Adipocyte (in vitro differentiated cells): ENCODE measurements at places on chromosomes 2 and 18.

- no peak for DNase-seq
These were observed 70.6 kb downstream of the MBP start for GRCh38 chr18:77061946-77062517.

GRCh38 chr2:74005786-74006185 is 21.1 kb downstream of the TET3 start:
- no peak for DNase-seq

- DNase-seq, result no peak
These were observed 94.7 kb upstream of the TAF1B start for GRCh38 chr2:9748577-9748976.

DNA sequence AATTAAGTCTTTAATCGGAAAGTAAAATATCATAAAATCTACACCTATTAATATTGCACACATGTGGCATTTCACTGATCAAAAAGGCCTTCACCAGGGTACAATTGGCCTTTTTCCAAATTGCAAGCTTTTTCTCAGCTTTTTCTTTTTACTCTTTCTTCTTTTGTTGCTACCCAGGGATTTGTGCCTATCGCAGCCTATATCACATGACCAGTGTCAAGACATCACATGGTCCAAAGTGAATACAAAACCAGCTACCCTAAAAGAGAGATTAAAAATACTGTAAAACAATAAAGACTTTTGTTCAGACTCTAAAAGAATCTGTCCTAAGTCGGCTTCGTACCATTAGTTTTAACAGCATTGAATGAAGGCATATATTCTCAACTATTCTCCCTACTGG is 15.0 kb upstream of the OTX1 start:
- no peak for DNase-seq

- no peak for DNase-seq
These were observed 107.6 kb upstream of the MSH6 start for GRCh38 chr2:47675196-47675825.

DNA sequence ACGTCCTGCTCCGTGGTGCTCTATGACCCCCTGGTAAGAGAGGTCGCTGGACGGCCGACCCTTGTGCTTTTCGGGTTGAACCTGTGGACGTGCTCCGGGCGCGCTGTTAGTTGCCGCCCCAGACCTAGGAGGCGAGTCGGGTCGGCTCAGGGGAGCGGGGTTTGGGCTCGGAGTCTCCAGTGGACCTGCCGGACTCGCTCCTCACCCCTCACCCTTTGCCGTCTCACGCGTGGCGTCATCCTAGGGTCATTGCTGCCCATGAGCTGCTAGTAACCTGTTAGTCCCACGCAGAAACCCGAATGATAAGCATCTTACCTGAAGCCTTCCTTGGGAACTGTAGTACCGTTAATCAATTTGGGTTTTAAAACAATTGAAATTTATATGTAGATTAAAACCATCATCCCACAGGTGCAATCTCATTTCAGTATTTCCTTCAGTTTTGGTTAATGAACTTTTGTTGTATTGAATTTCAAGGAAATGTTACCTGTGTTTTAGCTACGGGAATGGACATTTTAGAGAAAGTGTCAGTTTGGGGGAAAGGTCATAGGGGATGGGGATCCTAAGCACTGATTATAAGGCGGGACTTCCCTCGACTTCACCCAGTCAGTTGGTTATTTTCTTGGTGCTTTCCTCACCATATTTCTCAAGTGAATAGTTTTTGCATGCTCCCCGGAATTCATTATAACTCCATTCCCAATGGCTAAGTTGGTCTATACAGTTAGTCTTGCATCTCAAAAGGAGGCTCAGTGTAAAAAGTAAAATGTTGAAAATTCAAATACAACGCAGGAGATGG is 536 bp downstream of the ELP2 start:
- DNase-seq, result peak; percentile 14

DNA sequence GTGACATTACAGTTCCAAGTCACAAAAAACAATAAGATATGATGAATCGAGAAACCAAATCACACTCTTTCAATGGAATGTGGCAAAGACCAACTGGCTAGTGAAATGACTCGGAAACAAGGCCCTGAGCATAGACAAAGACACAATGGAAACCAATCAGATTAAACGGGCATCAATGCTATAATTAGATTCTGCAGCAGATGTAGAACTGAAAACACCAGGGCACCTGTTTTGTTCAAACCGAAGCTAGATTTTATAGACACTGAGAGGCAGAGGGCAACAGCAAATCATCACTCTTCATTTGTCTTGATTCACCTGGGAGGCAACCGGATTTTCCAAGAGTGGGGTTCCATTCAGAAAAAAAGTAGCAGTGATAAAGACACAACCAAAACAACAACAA is 92.8 kb upstream of the BARD1 start:
- DNase-seq, result no peak

- peak; percentile 75 for DNase-seq
These were observed at the start of gene LONRF2 for GRCh38 chr2:100321866-100322820. Gene LONRF2 (minus strand): TSS chr2:100322501. CDS start chr2:100322093, 408 bp downstream.

DNA sequence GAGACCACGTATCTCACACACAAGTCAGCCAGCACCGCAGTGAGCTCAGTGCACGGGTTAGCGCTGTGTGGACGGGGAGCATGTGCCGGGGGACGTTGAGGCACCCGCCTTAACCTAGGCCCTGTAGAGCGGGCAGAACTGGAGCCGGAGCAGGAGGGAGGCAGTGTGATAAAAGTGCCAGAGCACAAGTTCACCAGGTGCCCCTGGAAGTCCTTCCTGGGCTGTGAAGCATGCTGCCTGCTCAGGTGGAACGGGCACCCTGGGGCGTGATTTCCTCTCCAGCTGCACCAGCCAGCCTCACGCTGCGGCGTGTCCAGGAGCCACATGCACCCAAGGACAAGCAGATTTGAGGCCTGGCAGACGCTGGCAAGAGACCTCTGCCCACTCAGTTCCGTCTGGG is 50.3 kb downstream of the ITGB1BP1 start:
- no peak for DNase-seq

- DNase-seq, result no peak
These were observed 299.4 kb downstream of the LPIN1 start for GRCh38 chr2:12045864-12046291.

DNA sequence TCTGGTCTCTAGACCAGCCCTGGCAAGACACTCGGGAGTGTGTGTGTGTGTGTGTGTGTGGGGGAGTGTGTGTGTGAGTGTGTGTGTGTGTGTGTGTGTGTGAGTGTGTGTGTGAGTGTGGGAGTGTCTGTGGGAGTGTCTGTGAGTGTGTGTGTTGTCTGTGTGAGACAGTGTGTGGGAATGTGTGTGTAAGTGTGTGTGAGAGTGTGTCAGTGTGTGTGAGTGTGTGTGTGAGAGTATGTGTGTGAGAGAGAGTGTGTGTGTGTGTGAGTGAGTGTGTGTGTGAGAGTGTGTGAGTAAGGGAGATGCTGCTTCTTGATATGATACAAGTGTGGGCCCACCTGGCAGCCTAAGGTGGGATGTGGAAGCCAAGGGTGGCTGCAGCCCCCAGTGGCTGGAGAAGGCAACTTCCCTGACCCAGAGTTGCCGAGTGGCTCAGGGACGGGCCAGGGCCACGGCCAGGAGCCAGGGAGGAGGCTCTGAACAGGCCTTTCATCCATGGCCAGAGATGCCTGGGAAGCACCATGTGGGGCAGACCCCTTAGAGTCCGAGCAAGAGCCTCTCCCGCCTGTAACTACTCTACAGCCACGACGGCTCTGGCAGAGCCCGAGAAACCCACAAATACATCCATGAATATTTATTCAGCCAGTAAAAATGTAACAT is 159.3 kb upstream of the MYCN start:
- no peak for DNase-seq

GRCh38 chr18:25341831-25342230 is 10.1 kb downstream of the ZNF521 start:
- no peak for DNase-seq

GRCh38 chr18:35239314-35239713 is 1.5 kb upstream of the ZNF397 start:
- no peak for DNase-seq

DNA sequence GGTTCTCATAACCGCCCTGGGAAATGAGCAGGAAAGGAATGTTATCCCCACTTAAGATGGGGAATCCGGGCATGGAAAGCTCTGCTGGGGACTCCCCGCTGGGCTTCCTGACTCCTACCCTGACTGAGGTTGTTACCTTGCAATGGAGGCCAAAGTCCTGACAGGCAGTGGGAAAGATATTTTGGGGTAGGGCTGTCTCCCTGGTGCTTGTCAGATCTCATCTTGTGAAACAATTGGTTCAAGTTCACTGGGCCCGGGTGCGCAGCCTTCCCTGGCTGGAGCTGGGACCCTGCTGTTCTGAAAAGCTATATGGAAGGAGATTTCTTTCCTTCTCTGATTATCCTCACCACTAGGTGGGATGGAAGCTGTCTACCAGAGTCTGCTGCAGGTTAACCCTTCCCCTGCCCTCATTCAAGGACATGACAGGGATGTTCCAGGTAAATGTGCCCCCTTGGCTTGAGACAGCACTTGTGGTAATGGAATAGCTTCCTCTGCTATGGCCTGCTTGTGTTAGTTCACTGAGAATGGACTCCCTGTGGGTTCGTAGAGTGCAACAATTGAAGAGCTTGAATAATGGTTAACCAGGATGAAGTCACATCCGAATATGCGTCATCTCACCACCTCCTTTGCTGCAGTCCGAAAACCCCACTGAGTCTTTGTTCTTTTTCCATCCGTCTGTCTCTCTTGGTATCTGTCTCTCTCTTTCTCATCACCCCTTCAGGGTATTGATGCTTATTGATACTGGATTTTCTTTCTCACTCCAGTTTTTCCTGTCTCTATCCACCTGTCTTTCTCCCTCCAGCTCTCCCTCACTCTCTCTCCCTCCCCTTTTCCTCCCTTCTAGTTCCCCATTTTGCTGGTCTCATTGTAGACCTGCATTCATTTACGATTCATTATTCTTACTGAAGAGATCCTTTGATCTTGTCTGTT is 67.8 kb upstream of the EPAS1 start:
- DNase-seq, result no peak

DNA sequence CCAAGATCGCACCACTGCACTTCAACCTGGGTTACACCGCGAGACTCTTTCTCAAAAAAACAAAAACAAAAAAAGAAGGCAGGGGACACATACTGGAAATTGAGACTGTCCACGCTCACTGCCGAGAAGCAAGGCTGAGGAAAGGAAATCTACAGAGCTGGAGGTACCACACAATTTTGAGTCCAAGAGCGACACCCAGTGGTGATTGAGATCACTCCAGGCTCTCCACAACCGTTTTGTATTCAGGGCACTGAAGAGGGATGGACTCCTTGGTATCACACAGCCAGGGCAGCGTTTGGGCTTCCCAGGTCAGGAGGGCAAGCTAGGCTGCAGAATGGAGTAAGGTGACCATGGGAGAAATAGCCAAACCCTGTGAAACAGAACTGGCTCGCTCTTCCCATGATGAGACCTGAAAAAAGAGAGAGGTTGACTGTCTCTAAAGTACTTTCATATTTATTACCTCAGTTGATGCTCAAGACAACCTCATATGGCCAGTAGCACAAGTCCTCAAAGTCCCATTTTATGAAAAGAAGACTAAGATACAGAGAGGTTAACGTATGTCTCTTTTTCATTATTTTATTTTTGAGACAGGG is 74.5 kb upstream of the YPEL5 start:
- DNase-seq, result peak; percentile 90

GRCh38 chr2:213015387-213016165 is 135.8 kb downstream of the IKZF2 start:
- DNase-seq, result no peak

DNA sequence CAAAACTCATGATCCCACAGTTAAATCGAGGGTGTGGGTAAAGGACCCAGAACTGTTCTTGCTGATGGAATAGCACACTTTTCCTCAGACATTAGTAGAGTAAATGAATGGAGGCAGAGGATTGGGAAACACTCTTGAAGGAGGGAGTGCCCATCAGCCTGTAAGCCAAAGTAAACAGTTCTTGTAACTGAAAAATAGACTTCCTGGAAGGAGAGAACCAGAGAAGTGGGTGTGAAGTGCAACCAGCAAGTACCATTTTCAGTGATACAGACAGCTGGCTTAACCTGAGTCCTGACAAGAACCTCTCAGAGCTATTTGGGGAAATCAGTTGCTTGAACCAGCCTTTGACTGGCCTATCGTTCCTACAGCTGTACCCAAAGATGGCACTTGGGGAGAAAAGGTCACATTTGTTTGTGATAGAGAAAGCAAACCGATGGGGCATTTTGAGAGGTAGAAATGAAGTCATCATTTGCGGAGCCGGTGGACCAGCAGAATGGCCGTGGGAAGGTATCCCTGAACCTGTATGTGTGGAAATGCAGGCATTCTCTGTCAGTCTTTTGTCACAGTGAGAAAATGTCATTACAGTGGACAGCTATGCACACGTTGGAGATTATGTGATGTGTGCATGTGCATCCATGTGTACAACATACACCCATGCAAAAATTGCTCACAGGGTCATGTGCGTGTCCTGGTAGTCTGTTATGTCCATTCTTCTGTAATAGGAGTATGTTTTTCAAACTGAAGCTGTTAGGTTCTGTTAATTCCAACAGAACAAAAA is 17.8 kb downstream of the CRIM1 start:
- peak; percentile 90 for DNase-seq

DNA sequence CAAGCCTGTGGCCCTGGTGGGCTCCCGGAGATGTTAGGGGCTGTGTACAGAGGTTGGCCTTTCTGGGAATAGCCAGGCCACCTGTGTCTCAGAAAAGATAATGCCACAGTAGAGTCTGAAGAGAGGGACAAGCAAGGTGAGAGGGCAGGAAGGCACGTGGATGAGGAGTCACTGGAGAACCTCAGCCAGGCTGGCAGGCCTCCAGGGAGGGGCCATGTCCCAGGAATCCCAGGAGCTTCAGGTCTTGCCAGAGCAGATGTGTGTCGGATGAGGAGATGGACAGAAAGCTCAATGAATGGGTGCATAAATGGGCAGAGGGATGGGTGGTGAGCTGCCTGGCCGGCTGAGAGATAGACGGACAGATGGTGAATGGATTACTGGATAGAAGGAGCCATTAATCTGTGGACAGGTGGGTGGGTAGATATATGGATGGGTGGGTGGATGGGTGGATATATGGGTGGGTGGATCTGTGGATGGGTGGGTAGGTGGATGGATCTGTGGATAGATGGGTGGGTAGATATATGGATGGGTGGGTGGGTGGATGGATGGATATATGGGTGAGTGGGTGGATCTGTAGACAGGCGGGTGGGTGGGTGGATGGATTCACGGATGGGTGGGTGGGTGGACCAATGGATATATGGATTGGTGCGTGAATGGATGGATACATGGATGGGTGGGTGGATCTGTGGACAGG is 7.9 kb upstream of the OTOF start:
- DNase-seq, result no peak

DNA sequence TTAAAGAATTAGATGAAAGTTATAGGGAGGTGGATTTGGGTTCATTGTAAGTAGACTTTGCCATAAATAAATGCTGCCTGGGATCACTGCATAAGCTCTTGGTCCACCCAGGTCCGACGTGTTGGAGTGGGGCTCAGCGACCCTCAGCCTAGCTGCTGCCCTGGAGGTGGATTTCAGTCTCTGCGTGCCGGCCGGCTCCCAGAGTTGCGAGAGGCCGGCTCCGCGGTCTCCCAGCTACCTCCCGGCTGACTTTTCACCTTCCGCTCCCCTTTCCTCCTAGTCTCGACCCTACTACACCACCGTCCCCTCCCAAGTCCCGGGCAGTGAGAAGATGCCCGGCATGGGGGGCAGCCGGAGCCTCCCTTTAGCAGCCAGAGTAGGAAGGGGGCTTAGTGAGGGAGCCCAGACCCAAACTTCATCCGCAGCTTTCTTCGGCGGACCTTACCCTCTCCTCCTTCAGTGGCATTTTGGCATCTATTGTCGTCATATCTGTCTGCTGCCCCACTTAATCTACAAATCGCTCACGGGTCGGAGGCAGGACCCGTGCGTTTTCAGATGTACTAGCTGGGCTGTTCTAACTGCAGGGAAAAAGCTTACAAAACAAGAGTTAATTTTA is 8.1 kb downstream of the EMX1 start:
- no peak for DNase-seq

GRCh38 chr2:181872178-181872577 is 19.4 kb upstream of the ITPRID2 start:
- peak; percentile 15 for DNase-seq
